ENCODE measurements at places on chromosomes 2 and 18. TPM values are rescaled to one million over a fixed set of nuclear protein-coding genes. Genes with fewer than 3 reads are reported as not detected.

- H3K36me3 ChIP-seq, result no peaks in the 10 kb centered on the region
- no peaks in the 10 kb centered on the region for H3K27me3 ChIP-seq
- no peak for DNase-seq
- H3K4me3 ChIP-seq, result no peak overlapping the region
- H3K27ac ChIP-seq, result no peak overlapping the region
Measured at GRCh38 chr18:32324181-32324580, 134.3 kb downstream of the MEP1B start.

DNA sequence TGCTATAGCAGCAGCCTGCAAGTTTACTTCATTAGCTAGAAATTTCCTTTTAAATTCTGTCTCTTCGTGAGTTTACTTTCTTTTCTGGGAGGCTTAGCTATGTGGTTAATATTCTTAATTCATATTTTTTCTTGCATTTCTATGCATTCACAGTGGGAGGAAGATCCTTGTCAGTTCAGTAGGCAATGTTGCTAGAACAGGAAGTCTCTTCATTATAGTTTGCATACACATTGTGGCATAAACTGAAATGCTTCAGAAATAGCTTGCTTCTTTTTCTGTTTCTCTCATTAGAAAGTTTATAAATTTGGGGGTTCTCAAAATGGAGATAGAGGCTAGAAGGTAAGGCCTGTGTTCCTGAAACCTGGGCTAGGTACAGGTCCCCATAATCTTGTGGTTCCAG, 8.1 kb upstream of the ARHGAP15 start:
- H3K4me3 ChIP-seq, result no peak overlapping the region
- H3K36me3 ChIP-seq, result no peaks in the 10 kb centered on the region
- H3K27ac ChIP-seq, result no peak overlapping the region
- DNase-seq, result no peak
- no peaks in the 10 kb centered on the region for H3K4me1 ChIP-seq

DNA sequence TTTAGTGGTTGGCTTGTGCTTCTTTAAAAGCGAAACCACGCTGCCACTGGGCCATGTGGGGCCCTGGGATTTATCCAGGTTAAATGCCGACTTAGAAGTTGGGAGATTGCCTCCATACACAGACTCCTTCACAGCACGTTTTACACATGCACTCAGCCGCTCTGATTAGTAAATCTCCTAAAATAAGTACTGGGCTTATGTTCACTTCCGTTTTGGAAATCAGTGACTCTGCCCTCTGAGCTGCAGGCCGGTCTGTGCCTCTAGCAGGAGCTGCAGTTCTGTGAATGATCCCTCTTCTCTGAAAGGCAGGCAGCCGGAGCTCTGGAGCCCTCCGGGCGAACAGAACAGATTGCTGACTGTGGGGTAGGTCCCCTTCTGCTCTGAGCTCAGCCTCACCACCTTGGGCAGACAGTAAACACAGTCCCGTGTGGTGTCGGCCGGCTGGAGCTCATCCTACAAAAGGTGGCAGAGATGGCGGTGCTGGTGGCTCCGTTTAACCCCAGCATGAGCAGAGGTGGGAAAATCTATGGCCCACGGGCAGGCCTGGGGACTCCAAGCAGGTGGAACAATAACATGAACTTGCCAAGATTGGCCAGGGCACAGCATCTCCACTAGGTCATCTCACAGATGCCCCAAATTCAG, 9.8 kb upstream of the RAB17 start:
- H3K27me3 ChIP-seq, result no peaks in the 10 kb centered on the region
- DNase-seq, result peak; percentile 47
- no peak overlapping the region for H3K4me3 ChIP-seq
- H3K4me1 ChIP-seq, result peaks cover 23% of the 10 kb centered on the region
- peak overlapping the region; percentile 63 for H3K27ac ChIP-seq

DNA sequence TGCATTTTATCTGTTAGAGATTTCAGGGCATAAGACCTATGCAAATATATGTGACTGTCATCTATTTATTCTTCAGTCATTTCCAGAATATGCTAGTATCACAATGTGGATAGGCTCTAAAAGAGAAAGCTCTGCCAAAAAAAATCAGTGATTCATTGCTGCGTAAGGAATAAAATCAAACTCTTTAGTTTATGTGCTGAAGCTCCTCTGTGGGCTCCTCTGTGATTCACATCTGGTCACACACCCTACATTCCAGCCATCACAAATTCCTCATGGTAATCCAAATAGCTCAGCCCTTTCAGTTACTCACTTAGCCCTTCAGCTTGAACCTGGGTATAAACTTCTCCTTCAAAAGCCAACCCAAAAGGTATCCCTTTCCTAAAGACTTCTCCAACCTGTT, 21.4 kb downstream of the DLGAP1 start:
- no peaks in the 10 kb centered on the region for H3K4me1 ChIP-seq
- no peaks in the 10 kb centered on the region for H3K27me3 ChIP-seq
- DNase-seq, result no peak
- no peak overlapping the region for H3K4me3 ChIP-seq

- H3K36me3 ChIP-seq, result no peaks in the 10 kb centered on the region
- H3K4me3 ChIP-seq, result no peak overlapping the region
- DNase-seq, result no peak
- H3K27ac ChIP-seq, result no peak overlapping the region
Measured at GRCh38 chr2:56770490-56770889, 586.7 kb downstream of the CCDC85A start.

- no peaks in the 10 kb centered on the region for H3K36me3 ChIP-seq
- H3K27me3 ChIP-seq, result no peaks in the 10 kb centered on the region
- H3K4me1 ChIP-seq, result peaks cover 19% of the 10 kb centered on the region
- no peak for DNase-seq
- H3K4me3 ChIP-seq, result no peak overlapping the region
- no peak overlapping the region for H3K27ac ChIP-seq
Measured at GRCh38 chr18:54964741-54965140, 5.5 kb upstream of the CCDC68 start.

- no peaks in the 10 kb centered on the region for H3K27me3 ChIP-seq
- no peak overlapping the region for H3K27ac ChIP-seq
- peaks cover 11% of the 10 kb centered on the region for H3K36me3 ChIP-seq
- no peak for DNase-seq
- H3K4me1 ChIP-seq, result no peaks in the 10 kb centered on the region
Measured at GRCh38 chr2:241187101-241187917, 1.2 kb upstream of the ANO7 start.

DNA sequence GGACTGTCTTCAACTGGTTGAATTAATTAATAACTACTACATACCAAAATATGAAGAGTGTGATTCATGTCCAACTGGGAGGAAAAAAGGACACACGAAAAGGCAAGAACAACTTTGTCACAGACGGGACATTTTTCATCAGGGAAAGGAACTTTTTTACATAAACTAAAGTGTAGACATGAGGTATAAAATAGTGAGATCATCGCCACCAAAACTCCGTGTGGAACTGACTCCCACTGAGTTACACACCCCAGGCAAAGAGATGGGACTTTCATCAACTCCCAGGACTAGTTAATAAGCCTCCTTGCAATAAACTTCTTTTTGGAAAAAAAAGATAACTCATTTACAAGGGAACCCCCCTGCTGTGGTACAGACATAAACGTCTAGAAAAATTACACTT, 12.9 kb upstream of the NMI start:
- no peak for DNase-seq
- no peaks in the 10 kb centered on the region for H3K36me3 ChIP-seq
- no peak overlapping the region for H3K27ac ChIP-seq
- H3K27me3 ChIP-seq, result no peaks in the 10 kb centered on the region

DNA sequence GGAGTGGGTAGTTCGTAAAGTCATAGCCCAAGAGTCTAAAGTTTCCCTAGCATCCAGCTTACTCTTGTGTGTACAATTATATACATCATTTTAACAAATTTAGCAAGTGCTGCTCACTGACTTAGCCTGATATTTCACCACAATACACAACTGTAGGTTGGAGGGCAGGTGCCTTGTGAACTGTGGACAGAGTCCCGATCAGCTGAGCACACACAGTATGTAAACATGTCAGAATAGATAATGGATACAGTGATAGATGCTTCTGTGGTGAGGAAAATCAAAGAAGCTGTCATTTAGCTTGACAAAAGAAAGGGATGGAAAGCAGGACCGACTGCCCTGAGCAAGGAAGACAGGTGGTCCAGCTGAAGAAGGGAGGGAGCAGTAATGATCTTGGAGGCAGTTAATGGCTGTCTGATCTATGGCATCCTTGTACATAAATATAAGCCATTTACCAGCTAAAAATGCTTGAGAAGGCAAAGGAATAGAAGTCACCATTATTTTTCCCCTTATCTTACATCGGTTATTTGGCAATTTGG, 372.8 kb upstream of the UBE2E3 start:
- H3K27ac ChIP-seq, result no peak overlapping the region
- H3K4me3 ChIP-seq, result no peak overlapping the region
- H3K36me3 ChIP-seq, result no peaks in the 10 kb centered on the region
- DNase-seq, result no peak
- no peaks in the 10 kb centered on the region for H3K4me1 ChIP-seq

DNA sequence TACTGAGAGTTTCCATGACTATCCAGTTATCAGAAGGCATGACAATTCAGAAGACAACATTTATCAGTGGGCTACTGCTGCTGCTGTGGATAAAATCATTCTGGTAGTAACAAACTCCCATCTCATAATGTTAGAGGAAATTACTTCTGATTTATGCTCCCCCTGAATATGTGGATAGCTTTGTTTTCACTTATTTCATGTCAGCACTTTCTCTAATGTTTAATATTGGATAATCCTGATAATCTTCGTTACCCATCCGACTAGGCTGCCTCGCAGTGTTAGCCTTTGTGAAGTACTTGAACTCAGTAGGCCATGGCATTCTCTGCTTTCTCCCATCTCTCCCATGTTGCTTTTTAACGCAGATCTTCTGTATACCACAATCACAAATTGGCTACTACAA, 28.4 kb downstream of the COX7A2L start:
- no peak overlapping the region for H3K27ac ChIP-seq
- H3K36me3 ChIP-seq, result no peaks in the 10 kb centered on the region
- no peak overlapping the region for H3K4me3 ChIP-seq
- H3K4me1 ChIP-seq, result no peaks in the 10 kb centered on the region

DNA sequence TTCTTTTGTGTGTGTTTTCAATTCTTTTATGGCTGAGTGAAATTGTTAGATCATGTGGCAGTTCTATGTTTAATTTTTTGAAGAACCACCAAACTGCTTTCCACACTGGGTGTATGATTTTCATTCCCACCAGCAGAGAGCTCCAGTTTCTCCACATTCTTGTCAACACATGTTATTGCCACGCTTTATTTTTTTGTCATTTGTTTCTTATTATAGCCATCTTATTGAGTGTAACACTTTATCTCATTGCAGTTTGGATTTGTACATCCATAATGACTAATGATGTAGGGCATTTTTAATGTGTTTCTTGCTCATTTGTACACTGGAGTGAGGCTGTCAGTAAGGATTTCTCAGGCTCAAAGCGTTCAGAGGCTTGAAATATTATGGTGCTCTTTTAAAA, 184.2 kb downstream of the PIEZO2 start:
- no peak overlapping the region for H3K4me3 ChIP-seq
- H3K27ac ChIP-seq, result no peak overlapping the region
- no peaks in the 10 kb centered on the region for H3K27me3 ChIP-seq
- no peaks in the 10 kb centered on the region for H3K36me3 ChIP-seq
- DNase-seq, result no peak

The SIX3 gene
- not detected for total RNA-seq

The CPS1 gene
- 5.2 TPM for total RNA-seq
